Anterior cingulate cortex (tissue), 58 donors: ENCODE measurements at places on chromosomes 2 and 18.

GRCh38 chr18:47677952-47678351 lies 252.5 kb downstream of the SMAD2 start:
- no peak for DNase-seq

DNA sequence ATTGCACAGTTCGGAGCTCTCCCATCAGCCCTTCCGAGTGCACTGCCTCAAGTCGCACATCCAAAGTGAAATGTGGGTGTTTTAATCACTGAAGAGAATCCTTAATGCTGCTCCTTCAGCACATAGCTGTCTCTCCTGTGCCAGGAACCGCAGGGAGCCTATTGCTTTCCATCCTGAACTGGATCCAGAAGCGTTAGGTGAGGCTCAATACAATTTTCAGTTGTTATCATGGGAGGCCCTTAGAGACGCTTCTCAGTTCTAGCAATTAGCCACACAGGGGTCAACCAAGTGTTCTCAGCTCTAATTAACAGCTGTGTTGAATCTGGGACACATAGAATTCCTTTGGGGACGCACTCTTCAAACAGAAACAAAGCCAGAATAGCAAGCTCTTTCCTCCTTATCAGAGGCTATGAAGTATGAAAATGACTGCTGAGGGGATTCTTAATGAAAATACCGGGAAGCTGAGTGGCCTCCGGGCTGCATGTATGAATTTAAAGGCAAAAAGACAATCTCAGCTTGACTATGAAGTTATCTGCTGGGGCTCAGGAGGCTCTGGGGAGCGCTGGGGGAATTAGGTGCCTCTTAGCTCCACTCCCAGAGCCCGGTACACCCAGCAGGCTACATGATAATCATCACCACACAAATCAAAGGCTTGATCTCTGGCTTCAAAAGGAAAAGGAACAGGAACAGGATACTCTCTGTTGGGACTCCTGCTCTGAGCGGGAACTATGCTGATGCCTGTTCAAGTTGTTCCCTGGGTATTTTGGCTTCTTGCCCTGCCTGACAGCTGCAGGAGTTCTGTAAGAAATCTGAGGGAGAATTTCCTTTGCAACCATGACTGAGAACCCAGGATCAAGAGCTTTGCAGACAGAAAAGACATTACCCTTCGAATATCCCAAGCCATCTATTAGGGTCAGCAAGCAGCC lies 55.4 kb upstream of the NCOA1 start:
- peak; percentile 73 for DNase-seq

- DNase-seq: no peak
These were observed 82.9 kb downstream of the GRB14 start for GRCh38 chr2:164538240-164538866.

DNA sequence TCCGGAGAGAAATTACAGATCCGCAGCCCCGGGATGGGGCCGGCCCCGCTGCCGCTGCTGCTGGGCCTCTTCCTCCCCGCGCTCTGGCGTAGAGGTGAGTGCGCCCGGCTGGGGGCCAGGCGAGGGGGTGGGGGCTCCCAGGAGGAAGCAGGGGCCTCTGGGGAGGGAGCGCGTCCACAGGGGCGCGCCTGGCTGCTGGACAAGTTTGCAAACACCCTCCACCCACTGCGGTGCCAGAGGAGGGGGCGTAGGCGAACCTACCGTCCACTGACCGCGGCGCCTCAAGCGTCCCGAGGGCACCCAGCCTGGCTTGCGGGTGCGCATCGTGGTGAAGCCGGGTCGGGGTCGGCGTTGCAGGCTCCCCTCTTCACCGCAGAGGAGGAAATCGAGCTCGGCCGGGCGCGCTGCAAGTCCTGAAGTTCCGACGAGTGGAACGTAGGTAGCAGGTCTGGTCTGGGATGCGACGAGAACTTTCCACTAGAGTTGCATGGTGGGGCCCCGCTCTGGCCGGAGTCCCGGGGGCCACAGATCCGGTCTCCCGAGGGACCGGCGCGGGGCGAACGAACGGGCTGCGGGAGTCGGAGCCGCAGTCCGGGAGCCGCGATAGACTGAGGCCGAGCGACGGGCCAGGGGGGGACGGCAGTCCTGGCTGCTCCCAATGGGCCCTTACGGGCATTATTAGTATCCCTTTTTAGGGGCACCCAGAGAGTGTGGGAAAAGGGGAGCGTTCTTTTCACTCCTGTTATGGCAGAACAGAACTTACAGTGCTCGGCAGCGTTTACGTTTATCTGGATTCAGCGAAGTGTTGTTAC lies 502 bp downstream of the MERTK start:
- no peak for DNase-seq

DNA sequence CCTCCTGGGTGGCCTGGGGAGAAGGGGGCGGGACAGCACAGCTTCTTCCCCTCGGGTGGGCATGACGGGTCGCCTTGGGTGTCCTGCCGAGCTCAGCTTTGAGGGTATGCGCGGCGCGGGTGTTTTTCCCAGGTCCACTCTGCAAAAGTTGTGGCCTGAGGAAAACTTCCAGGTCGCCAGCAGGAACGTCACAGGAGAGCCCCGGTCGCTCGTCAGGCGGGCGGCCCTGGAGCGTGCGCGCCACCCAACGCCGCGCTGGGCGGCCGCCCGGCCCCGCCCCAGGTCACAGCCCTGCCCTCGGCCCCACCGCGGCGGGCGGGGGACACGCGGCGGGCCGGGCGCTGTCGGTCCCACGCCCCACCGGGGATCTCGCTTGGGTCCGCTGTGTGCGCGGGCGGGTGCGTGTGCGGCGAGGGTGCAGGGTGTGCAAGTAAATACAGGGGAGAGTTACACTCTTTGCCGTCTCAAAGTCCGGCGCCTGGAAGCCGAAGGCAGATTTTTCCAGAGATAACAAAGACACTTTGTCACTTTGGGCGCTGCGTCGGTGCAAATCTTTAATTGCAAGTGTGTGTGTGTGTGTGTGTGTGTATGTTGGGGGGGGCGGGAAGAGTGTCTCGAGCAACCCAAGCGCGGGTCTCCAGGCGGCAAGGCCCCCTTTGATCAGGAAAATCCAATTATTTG lies 616 bp upstream of the SP5 start:
- DNase-seq: no peak

DNA sequence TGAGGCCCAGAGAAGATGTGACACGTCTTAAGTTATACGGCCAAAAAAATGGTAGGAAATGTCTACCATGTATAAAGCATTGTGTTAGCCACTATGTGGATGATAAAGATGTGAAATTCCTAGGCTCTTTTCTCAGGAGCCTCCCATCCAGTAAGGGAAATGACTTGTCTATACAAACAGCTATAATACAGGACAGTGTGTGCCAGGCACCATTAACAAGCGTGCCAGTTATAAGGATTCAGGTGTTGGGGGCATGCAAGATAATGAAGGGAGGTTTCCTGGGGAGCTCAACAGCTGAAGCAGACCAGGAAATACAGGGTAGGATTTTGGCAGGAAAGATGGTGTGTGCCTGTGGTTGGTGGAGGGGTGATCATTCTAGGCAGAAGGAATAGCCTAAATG lies 37.6 kb downstream of the ALPK2 start:
- DNase-seq: no peak

- DNase-seq: no peak
These were observed 769 bp downstream of the FKBP1B start for GRCh38 chr2:24050041-24050979.

- DNase-seq: no peak
These were observed 21.0 kb upstream of the CDKL4 start for GRCh38 chr2:39264733-39265132.

DNA sequence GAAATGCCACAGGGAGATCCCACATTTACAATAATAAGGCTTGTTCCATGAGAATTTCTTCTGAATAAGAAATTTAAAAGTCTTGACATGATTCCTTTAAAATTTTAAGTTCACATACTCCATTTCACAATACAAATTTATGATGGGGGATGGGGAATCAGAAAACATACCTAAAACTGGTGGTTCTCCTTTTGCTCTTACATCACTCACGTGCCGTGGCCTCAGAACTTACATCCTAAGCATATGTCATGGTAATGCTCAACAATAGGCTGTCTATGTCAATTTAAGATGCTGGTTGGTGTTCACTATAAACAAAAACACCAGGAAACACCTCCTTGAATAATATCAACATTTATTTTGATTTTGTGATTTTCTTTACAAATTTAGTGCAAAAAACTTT lies 12.8 kb downstream of the UPP2 start:
- no peak for DNase-seq

- DNase-seq: no peak
These were observed 161.4 kb downstream of the TRABD2A start for GRCh38 chr2:84719434-84719833.

- DNase-seq: no peak
These were observed 89.5 kb downstream of the ZFP36L2 start for GRCh38 chr2:43136876-43137275.

GRCh38 chr18:59633961-59634485 lies 63.2 kb downstream of the CCBE1 start:
- DNase-seq: no peak

GRCh38 chr2:120344214-120344975 lies 1.5 kb upstream of the INHBB start:
- DNase-seq: no peak

GRCh38 chr2:178428396-178428806 lies 22.6 kb downstream of the PRKRA start:
- no peak for DNase-seq

GRCh38 chr18:22226801-22227200 lies 57.4 kb downstream of the GATA6 start:
- no peak for DNase-seq
